ENCODE measurements at places on chromosomes 7 and 10.

DNA sequence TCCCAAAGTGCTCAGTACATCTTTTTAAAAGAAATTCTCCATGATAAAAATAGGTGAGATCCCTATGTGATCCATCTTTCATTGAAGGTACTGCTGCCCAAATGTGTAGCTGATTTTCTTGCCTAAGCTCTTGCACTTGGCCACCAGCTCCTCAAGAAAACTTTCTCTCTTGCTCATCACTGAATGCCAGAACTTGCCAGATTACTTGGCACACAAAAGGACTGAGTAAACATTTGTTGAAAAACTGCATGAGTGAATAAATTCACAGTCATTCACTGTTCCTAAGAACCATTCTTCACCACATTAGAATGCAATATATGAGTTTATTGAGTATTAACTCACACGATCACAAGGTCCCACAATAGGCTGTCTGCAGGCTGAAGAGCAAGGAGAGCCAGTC lies 99.9 kb downstream of the TRIL start:
- H3K4me1 ChIP-seq = no peaks in the 10 kb centered on the region
- no peak overlapping the region for H3K4me3 ChIP-seq
- 0 out of 2 replicates have a peak, but pooled peaks cover under 1% of the 10 kb centered on the region for H3K27me3 ChIP-seq
- no peak overlapping the region for H3K27ac ChIP-seq
- no peaks in the 10 kb centered on the region for H3K36me3 ChIP-seq
- no peak for DNase-seq

DNA sequence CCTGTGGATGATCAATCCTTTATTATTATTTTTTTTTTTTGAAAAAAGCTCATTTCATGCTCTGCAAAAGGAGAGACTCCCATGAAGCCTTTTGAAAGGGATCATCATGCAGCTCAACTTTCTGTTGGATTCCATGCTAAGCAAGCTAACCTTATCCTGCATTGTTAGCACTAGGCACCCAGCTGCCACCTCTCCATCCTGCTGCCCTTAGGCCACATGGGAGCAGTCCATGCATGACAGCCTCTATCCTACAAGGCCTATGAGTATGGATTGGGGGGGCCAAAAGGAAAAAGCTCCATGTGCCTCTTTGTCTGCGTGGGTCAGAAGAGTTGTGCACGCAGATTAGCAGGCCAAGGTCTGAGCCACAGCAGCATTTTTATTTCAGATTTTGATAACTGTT lies 19.2 kb downstream of the SMNDC1 start:
- H3K27ac ChIP-seq = no peak overlapping the region
- no peak for DNase-seq
- no peaks in the 10 kb centered on the region for H3K27me3 ChIP-seq
- H3K4me1 ChIP-seq = peaks cover 2% of the 10 kb centered on the region
- H3K36me3 ChIP-seq = no peaks in the 10 kb centered on the region
- H3K4me3 ChIP-seq = no peak overlapping the region

DNA sequence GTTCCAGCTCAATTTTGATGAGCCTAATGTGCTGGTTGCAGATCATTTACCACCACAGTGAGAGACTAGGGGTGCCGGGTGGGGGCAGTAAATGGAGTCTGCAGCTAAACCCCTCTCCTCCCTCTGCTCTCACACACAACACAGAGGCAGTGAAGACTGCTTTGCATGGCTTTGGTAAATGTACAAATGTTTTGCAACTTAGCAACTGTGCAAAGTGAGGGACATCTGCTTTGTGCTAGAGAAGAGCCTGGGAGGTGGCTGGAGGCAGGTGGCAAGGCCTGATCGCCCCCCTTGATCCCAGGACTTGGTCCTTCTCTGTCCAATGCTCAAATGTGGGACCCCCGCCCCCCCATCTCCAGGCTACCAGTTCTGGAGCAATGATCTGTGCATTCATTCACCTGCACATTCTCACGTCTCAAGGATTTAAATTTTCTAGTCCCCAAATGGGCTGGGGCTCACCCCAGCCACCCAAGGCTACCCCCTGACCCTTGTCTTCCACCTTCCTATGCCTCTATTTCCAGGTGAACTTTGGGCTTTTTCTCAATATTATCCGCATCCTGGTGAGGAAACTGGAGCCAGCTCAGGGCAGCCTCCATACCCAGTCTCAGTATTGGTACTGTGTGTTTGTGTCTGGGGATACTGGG lies 11.6 kb downstream of the GHRHR start:
- no peaks in the 10 kb centered on the region for H3K27me3 ChIP-seq
- H3K27ac ChIP-seq = no peak overlapping the region
- H3K36me3 ChIP-seq = no peaks in the 10 kb centered on the region
- DNase-seq = no peak

GRCh38 chr10:84429926-84430520 lies 101.6 kb downstream of the CCSER2 start:
- H3K4me3 ChIP-seq = no peak overlapping the region
- H3K4me1 ChIP-seq = no peaks in the 10 kb centered on the region
- H3K27ac ChIP-seq = no peak overlapping the region
- peak; percentile 79 for DNase-seq

DNA sequence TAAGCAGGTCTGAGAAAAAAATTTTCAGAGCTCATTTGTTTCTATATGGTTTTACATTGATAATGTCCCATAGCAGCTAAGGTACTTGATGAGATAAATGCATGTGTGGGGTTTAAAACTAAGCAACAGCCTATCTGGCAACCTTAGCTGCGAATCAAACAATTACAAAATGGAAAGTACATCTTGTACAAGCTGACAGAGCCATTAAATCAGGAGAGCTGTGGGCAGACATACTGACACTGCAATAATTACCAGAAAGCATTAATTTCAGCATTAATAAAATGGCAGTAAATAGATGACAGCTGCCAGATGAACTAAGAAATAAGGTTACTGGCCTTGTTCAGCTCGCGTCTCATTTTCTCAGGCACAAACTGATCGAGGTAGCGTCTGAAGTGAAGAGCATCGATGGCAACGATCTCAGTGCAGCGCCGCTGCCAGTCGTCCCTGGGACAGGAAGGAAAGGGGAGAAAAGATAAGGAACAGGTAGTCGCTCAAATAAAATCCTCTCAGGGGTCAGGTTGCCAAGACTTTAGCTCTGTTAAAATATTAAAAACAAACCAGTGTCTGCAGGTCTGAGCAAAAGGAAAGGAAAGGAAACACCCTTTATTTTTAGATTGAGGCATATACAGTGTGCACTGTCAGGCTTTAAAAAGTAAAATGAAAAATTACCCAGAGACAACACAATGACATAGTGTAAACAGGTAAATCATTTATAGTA lies 79.7 kb upstream of the OGDHL start:
- no peak overlapping the region for H3K4me3 ChIP-seq
- DNase-seq = no peak
- no peaks in the 10 kb centered on the region for H3K27me3 ChIP-seq
- H3K27ac ChIP-seq = no peak overlapping the region
- no peaks in the 10 kb centered on the region for H3K36me3 ChIP-seq

DNA sequence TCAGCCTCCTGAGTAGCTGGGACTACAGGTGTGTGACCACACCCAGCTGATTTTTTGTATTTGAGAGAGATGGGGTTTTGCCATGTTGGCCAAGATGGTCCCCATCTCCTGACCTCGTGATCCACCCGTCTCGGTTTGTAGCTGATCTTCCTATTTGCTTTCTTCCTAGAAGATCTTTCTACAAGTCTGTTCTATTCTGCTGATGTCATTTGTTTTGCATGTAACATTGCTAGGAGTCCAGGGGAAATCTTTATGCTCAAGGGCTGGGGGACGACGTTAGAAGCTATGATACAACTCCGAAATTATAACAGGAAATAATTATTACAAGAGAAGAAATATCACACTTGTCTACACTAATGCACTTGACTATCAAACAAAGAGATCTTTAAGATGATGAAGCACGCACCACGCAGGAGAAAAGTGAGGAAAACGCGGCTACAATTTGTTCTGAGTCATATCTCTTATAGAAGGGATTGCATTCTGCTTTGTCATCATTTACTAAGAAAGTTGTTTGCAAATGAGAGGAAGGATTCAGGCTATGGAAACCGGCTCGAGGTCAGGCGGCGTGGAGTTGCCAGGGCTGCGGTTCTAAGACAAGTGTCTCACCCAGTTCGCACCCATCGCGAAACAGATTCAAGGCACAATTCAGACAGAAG lies 103.0 kb upstream of the CARD11 start:
- H3K4me3 ChIP-seq = no peak overlapping the region
- H3K27me3 ChIP-seq = no peaks in the 10 kb centered on the region
- DNase-seq = no peak

GRCh38 chr10:22372917-22373316 lies 27.6 kb downstream of the SPAG6 start:
- no peaks in the 10 kb centered on the region for H3K27me3 ChIP-seq
- DNase-seq = no peak
- H3K4me3 ChIP-seq = no peak overlapping the region
- H3K27ac ChIP-seq = no peak overlapping the region
- no peaks in the 10 kb centered on the region for H3K36me3 ChIP-seq
- H3K4me1 ChIP-seq = no peaks in the 10 kb centered on the region

DNA sequence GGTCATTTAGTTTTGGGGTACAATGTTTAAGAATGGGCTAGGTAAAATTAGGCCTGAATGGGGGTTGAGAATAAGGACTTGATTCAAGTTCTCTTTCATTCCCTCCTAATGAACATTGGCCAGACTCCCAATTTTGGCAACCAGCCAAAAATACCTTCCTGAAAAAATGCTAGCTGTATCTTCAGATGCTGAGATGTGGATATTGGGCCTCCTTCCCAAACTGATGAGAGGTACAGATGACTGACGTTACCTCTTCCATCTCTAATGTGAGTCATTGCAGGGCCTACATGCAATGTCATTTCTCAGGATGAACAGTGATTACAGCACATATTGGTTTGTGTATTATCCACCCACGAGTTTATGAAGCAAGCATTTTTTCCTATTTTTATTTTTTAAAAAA lies 151.6 kb downstream of the SND1 start:
- H3K27me3 ChIP-seq = no peaks in the 10 kb centered on the region
- no peak overlapping the region for H3K27ac ChIP-seq
- peaks cover 8% of the 10 kb centered on the region for H3K4me1 ChIP-seq
- H3K36me3 ChIP-seq = no peaks in the 10 kb centered on the region

DNA sequence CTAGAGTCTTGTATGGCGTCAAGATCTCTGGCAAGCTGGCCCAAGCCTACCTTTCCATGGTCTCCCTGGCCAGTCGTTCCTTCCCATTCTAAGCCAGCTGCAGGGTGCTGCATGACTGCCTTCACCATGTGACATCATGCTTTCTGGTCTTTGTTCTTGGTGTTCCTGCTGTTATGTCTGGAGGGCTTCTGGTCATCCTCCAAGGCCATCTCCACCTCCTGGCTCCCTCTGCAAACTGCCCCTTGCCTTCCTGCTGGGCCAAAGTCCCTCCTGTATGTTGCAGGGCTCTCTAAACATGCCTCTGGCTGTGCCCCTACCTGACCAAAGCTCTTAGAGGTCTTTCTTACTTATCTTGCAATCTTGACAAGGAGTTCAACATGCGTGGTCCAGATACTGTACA lies 44.4 kb upstream of the SHH start:
- no peak for DNase-seq
- H3K27me3 ChIP-seq = no peaks in the 10 kb centered on the region
- no peak overlapping the region for H3K27ac ChIP-seq

GRCh38 chr10:89080660-89081059 lies 90.1 kb downstream of the FAS start:
- H3K27ac ChIP-seq = no peak overlapping the region
- no peaks in the 10 kb centered on the region for H3K27me3 ChIP-seq
- no peaks in the 10 kb centered on the region for H3K4me1 ChIP-seq
- H3K4me3 ChIP-seq = no peak overlapping the region
- no peak for DNase-seq

DNA sequence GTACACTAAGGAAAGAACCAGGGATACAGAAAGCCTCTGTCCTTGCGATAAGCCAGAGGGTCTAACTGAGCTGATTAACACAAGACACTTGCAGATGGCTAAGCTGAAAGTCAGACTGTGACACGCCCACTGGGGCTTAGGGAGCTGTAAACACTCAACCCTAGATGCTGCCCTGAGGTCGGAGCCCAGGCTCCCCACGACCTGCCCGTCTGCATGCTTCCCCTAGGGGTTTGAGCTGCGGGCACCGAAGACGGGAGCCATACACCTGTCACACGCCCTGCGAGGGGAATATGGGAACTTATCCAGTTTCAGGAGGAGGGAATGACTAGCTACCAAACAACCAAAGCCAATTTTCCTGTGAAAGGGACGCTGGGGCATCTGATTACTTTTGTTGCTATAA lies 96.0 kb downstream of the HTR5A start:
- H3K4me3 ChIP-seq = no peak overlapping the region
- H3K27ac ChIP-seq = no peak overlapping the region
- DNase-seq = no peak
- no peaks in the 10 kb centered on the region for H3K36me3 ChIP-seq
- no peaks in the 10 kb centered on the region for H3K27me3 ChIP-seq

Measured in iPS DF 6.9 (cell line).